ENCODE measurements at places on chromosomes 5 and 9. TPM values are rescaled to one million over a fixed set of nuclear protein-coding genes. Genes with fewer than 3 reads are reported as not detected.

Gene NPDC1
- total RNA-seq = 75.9 TPM

Gene MAP1B
- total RNA-seq = 431 TPM

- H3K4me3 ChIP-seq = no peak overlapping the region
- H3K27ac ChIP-seq = no peak overlapping the region
- no peaks in the 10 kb centered on the region for H3K4me1 ChIP-seq
- H3K36me3 ChIP-seq = no peaks in the 10 kb centered on the region
- DNase-seq = no peak
- no peaks in the 10 kb centered on the region for H3K27me3 ChIP-seq
Measured at GRCh38 chr5:164265566-164265965, 760.1 kb downstream of the MAT2B start.

DNA sequence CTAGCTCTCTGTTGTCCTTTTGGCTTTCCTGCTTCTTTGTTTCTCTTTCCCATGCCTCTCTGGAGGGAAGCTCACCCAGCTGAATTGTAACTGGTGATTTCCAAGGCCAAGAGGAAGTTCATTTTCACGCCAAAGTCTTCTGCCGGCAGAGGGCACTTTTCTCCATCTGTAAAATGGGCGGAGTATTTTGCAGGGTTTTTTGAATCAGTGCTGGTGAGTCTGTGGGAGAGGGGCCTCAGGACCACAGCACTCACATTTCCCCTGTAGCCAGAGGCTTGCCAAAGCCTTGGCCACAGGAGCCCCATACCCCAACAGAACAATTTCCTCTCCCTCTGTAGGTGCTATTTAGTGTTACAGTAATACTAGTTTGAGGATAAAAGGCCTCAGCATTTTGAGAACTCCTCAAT, 42.3 kb upstream of the MATR3 start:
- DNase-seq = peak; percentile 28
- H3K27ac ChIP-seq = no peak overlapping the region
- no peaks in the 10 kb centered on the region for H3K36me3 ChIP-seq
- H3K4me3 ChIP-seq = no peak overlapping the region
- H3K27me3 ChIP-seq = no peaks in the 10 kb centered on the region

DNA sequence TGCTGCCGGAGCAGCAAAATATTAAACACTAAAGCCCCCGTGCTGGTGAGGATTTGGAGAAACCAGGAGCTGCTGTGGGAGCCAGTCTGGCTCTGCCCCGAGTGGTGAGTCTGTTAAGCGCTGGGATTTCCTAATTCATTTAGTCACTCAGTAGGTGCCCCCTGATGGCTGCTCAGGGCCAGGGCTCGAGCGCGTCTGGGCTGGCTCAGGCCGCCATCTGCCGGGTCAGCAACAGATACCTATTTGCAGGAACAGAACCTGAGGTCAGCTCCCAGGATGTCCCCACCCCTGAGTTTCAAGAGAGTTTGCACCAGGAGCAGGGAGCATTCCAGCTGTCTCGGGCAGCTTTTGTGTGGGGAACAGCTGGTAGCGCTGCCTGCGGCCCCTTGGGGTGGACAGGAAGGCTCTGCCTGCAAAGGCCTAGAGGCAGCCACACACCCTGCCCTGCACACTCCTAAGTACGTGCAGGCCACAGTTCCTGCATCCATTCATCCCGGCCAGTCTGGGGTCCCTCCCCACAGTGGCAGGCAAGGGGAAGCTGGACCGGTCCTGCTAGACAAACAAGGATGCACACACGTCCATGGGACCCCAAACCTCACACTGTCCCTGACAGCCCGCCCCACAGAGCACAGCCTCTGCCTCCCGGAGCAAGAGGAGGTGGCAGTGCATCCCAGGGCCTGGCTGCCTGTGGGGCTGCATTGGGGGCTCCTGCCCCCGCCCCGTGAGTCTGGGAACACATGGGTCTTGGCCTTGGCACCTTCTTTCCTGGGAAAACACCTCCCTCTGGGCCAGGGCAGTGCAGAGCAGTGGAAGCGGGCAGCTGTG, 83.7 kb downstream of the ADAMTS2 start:
- H3K4me1 ChIP-seq = peaks cover 48% of the 10 kb centered on the region
- H3K27me3 ChIP-seq = no peaks in the 10 kb centered on the region
- H3K4me3 ChIP-seq = no peak overlapping the region
- no peaks in the 10 kb centered on the region for H3K36me3 ChIP-seq

- H3K27me3 ChIP-seq = no peaks in the 10 kb centered on the region
- H3K4me3 ChIP-seq = no peak overlapping the region
- H3K27ac ChIP-seq = no peak overlapping the region
- DNase-seq = no peak
Measured at GRCh38 chr5:71533615-71534014, 53.5 kb upstream of the MCCC2 start.
